H1 (cell line): ENCODE measurements at places on chromosomes 7 and 10.

- no peak for DNase-seq
Measured at GRCh38 chr7:99920149-99920548, 819 bp upstream of the TRIM4 start.

DNA sequence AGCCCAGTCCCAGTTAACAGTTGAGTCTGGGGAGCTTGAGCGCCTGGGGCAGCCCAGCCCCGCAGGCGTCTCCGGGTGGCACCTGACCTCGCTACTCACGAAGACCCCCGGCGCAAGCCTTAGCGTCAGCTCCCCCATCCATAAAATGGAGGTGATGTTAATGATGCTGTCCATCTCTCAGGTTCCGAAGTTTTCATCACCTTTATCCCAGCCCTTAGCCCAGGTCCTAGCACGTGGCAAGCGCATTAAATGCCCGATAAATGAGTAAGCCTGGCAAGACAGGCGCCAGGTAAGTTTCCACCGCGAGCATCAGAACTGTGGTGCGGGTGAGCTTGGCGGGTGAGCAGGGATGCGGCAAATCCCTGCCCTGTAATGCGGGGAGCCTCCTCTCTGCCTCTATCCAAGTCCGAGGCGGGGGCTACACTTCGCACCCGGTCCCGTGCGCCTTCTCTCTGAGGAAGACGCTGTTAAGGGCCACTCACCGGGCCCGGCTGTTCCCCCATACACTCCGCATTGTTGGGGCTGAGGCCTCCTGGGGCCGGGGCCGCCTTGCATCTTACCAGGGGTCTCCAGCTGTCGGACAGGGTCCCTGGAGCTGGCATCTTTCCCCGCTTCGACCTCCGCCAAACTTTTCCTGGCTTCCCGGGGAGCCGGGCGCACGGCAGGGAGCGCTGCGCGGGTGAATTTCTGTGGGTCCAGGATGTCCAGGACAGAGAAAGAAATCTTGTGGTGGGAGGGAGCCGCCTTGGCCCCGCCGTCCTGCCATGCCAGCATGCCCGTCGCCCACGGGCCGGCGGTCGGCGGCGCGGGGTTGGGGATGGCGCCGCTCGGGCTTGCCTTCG, 444 bp downstream of the NKX1-2 start:
- no peak for DNase-seq

DNA sequence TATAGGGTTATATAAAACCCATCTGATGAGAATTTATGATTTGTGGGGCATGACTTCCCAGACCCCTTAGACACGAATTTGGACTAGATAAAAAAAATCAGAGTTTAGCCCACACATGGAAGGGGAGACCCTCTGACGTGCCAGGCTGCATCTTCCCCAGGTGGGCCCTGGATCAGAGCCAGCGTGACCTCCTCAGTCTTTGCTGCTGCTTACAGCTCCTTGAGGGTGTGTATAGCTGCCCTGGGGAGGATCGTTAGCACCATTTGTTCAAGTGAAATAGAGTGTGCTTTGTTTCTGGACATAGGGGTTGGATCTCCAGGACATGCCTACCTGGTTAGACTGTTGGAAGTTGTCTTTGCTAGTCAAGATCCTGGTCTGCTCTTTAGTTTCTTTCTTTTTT, 54.2 kb downstream of the DOCK1 start:
- DNase-seq, result no peak

DNA sequence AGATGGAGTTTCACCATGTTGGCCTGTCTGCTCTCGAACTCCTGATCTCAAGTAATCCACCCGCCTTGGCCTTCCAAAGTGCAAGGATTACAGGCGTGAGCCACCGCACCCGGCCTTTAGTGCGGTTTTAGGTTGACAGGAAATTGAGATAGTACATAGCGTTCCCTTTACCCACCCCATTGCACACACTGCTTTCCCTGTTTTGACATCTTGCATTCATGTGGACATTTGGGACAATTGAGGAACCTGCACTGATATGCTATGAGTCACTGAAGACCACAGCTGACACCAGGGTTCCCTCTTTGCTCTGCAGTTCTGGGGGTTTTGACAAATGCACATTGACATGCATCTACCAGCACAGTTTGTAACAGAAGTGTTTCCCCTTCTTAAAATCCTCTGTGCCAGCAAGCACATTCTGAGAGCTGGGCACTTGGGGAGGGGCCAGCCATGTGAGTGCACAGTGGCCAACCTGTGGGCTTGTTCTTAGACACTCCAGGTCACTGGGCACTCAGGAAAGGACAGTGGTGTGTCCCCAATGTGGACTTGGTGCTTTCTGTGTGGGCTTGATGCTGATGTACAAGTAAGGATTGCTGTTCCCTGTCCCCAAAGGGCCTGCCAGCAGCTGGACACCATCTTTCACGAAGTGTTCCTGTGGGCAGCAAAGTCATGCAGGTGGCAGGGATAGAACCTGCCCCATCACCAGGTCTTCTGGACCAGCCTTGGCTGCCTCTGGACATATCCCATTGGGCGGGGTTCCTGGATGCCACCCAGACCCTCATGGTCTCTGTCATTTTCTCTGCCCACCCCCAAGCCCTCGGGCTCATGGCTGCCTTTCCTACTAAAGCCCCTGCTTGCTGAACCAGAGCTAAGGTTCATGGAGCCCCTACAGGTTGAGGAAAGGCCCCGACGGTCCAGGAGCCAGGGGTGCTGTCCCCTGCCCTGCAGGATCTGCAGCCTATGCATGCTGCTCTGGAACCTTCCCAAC, 579.8 kb downstream of the GLRX3 start:
- no peak for DNase-seq

DNA sequence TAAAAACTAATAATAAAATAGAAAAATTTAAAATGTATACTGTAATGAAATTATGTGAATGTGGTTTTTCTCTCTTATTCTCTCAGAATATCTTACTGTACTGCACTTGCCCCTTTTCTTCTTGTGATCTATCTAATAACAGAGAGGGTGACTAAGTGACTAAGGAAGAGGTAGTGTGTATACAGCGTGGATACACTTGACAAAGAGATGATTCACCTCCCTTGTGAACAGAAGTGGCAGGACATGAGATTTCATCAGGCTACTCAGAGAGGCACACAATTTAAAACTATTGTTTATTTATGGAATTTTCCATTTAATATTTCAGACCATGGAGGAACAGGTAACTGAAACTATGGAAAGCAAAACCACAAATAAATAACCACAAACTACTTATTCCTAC, 806.6 kb upstream of the GHITM start:
- DNase-seq, result no peak

- DNase-seq, result no peak
Measured at GRCh38 chr7:73822319-73823173, 8.2 kb upstream of the CLDN4 start.

DNA sequence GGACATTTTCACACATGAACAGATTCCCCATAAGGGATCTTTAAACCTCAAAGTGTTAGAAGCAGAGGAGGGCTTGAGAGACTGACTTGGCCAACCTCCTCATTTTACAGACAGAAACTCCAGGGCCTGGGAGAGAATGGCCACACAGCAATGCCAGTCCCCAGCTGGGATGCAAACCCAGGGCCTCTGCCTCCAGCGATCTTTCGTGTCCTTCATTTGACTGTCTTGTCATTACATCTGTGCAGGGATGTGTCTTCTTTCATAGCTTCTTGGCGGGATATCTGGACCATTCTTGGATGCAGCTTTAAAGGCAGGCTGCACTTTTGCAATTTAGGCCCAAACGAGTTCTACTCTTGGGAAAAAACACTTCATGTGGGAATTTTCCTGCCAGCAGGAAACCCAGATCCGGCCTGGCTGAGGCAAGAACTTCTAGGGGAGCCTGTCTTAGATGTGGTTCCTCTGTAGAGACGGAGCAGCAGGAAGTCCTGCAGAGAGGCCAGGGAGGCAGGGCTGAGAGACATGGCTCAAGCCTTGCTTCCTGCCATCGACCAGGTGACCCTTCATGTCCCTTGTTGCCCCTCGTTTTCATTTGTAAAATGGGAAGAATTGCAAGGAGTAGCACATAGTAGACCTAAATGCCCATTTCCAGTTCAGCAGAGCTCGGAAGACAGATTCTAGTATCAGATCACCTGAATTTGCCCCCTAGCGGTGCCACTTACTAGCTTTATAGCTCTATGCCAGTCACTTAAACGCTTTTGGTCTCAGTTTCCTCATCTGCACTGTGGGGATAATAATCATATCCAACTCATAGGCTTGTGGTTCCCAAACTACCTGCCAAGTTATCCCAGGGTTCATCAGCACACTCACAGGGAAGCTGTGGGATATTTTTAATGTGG, 43.9 kb upstream of the SLC29A3 start:
- no peak for DNase-seq
